ENCODE measurements at places on chromosomes 2 and 18. TPM values are rescaled to one million over a fixed set of nuclear protein-coding genes. Genes with fewer than 3 reads are reported as not detected.

The COBLL1 gene
- 46.9 TPM for total RNA-seq

The CRACDL gene
- total RNA-seq, result 1.9 TPM

The C2orf66 gene
- 0.48 TPM for total RNA-seq

The POTEE gene
- 0.72 TPM for total RNA-seq

The FEV gene
- not detected for total RNA-seq

The IL37 gene
- total RNA-seq, result not detected

The FOXI3 gene
- total RNA-seq, result 1.7 TPM

The MDH1B gene
- total RNA-seq, result 6.3 TPM

The GAD1 gene
- total RNA-seq, result 4.3 TPM

The INSIG2 gene
- 41.7 TPM for total RNA-seq

The CIDEA gene
- total RNA-seq, result not detected

The GPR155 gene
- 9.9 TPM for total RNA-seq

The NCKAP1 gene
- total RNA-seq, result 202 TPM

The UGT1A7 gene
- 3.6 TPM for total RNA-seq

The CRYGC gene
- not detected for total RNA-seq

The LHCGR gene
- 2.6 TPM for total RNA-seq

The LOXL3 gene
- total RNA-seq, result 68.1 TPM

The CD28 gene
- total RNA-seq, result 13.0 TPM

The KCNJ13 gene
- 6.3 TPM for total RNA-seq

The LRRC30 gene
- 3.4 TPM for total RNA-seq

The NR4A2 gene
- total RNA-seq, result 2.2 TPM

The LCT gene
- total RNA-seq, result 1.7 TPM

The TGFA gene
- total RNA-seq, result 5.8 TPM

All from umbilical cord (tissue), 2 donors.